Esophagus muscularis mucosa (tissue), 4 donors: ENCODE measurements at places on chromosomes 5 and 9. TPM values are rescaled to one million over a fixed set of nuclear protein-coding genes. Genes with fewer than 3 reads are reported as not detected.

- DNase-seq, result no peak
Measured at GRCh38 chr9:14445946-14446345, 132.0 kb upstream of the NFIB start.

The SLC36A2 gene
- total RNA-seq, result not detected

- no peak for DNase-seq
Measured at GRCh38 chr9:33287087-33287490, 3.2 kb upstream of the NFX1 start.

DNA sequence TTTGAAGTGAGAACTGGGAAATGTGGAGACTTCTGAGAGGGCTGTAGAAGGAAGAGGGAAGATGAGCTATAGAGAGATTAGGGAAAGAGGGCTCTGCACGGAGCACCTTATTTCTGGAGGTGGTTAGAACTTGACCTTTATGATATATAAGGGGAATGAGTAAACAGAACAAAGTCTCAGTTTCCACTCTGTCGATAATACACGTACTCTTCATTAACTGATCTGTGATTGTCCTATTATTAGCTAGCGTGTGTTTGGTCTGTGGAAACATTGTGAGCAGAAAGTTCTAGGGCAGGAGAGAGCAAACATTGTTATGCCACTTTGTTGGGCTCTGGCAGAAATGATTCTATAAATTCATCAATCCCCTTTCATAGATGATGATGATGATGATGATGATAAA, 118.5 kb downstream of the UGCG start:
- no peak for DNase-seq

GRCh38 chr5:179792612-179793467, 946 bp upstream of the LTC4S start:
- no peak for DNase-seq

DNA sequence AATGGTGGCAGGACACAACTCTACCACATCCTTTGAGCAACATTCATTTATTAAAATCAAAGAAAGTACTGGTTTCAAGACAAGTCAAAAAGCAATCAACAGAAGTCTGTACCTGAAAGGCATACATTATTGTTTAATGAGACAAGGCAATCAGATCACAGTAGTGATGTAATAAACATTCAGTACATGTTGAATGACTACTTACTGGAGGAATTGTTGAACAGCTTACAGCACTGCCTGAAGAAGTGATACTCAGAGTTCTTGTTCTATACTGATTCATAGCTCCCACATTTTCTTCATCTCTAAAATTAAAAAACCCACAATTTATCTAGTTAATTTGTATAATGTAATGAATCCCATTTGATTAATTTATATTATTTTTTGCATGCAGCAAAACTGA, 18.2 kb downstream of the RIOK2 start:
- no peak for DNase-seq

- DNase-seq, result no peak
Measured at GRCh38 chr5:57690724-57691123, 208.1 kb upstream of the ACTBL2 start.

DNA sequence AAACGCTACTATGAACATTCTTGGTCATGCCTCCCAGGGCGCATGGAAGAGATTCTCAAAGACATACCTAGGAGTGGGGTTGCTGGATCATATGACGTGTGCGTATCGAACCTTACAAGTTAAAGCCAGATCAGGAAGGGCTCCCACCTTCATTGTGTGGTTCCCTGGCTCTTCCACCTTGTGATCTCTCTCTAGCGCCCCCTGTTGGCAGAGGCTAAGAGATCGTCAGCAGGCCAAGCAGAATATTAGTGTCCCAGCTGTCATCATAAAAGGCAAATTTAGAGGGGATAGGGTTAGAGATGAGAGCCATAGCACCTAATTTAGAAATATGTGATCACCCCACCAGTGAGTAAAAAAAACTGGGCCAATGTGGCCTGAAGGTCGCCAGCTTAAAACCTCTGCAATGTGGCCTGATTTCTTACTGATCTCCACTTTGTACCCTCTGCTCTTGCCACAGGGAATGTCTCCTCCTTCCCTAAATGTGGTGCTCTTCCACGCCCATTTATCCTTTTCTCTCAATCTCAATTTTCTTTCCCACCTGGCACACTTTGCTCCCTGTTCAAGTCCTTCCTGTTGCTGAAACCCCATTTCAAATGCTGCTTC, 91.7 kb upstream of the SHB start:
- DNase-seq, result no peak

DNA sequence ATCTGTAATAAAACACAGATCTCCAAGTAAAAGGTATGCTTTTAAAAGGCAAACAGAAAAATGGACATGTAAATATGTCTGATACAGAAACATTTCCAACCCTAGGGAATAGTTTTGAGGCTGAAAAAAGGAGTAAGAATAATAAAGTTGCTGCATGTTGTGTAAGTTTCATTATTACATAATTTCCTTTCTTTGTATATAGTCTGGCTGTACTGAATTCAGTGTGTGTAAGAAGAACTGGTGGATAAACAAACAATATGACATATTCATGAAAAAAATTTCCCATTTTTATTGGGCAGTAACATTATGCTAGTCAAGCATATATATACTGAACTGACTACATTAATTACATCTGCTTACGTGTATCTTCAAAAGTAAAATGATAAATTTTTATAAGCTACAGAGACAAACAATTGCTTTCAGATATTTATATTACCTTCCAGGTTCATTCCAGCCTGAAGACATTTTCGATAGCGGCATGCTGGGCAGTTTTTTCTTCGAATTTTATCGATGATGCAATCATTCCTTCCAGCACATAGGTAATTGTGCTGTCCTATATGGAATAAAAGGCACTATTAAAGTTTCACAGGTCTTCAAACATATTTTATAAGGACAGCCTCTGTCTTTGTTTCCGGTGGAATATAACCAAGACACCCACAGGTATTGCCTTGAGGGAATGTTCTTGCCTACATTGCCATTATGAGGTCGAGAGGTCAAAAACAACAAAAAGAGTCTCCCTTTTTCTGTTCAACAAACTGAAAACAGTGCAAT, 93.6 kb downstream of the NR3C1 start:
- DNase-seq, result no peak
